ENCODE measurements at places on chromosomes 16 and 17. TPM values are rescaled to one million over a fixed set of nuclear protein-coding genes. Genes with fewer than 3 reads are reported as not detected.

GRCh38 chr16:71626018-71626857, at the start of gene MARVELD3:
MARVELD3 (plus strand) TSS chr16:71626184; CDS start chr16:71626230, 46 bp downstream.
- no peak within 1 kb of the TSS for H3K27ac ChIP-seq
- no peaks in the 10 kb centered on the region for H3K36me3 ChIP-seq
- no peak within 1 kb of the TSS for H3K4me3 ChIP-seq

- no peaks in the 10 kb centered on the region for H3K36me3 ChIP-seq
- no peaks in the 10 kb centered on the region for H3K4me1 ChIP-seq
- DNase-seq, result no peak
- H3K27me3 ChIP-seq, result no peaks in the 10 kb centered on the region
Observed at GRCh38 chr16:55390630-55391237, 66.7 kb downstream of the IRX6 start.

DNA sequence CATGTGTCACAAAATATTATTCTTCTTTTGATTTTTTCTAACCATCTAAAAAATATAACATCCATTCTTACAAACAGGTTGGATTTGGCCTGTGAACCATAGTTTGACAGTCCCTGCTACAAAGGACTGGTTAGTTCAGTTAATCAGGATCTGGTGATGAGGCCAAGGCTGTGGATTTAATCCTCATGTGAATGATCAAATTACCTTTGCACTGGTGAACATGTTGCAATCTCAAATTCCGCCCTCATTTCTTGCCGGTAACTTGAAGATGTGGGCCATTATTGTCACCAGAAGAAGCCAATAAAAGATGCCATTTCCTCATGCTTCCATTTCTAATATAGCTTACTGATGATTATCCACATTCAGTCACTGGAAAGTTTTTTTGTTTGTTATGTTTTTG, 35.3 kb upstream of the YPEL2 start:
- H3K27me3 ChIP-seq, result no peaks in the 10 kb centered on the region
- peaks cover 6% of the 10 kb centered on the region for H3K4me1 ChIP-seq
- DNase-seq, result no peak
- no peak overlapping the region for H3K4me3 ChIP-seq
- no peak overlapping the region for H3K27ac ChIP-seq

- no peaks in the 10 kb centered on the region for H3K36me3 ChIP-seq
- peak; percentile 53 for DNase-seq
- H3K4me3 ChIP-seq, result no peak overlapping the region
Observed at GRCh38 chr17:55601874-55602364, 90.7 kb upstream of the SMIM36 start.

DNA sequence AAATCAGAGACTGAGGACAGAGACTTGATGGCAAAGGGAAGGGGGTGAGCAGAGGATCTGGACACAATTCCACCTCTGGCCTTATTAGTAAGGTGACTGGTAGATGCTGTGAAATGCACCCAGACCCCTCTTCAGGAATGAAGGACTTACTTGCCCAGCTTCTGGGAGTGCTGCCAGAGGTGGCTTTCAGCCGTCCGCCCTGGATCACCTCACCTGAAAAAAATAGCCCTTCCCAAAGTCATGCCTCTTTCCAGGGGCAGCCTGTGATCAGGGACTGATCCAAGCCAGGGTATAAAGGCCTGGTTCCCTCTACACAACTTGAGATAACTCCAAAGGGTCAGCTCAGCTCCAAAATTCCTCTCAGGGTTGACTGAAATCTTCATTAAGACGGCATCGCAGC, 20.4 kb upstream of the TMEM220 start:
- H3K27ac ChIP-seq, result no peak overlapping the region
- H3K4me3 ChIP-seq, result no peak overlapping the region
- DNase-seq, result no peak
- H3K36me3 ChIP-seq, result no peaks in the 10 kb centered on the region
- H3K27me3 ChIP-seq, result no peaks in the 10 kb centered on the region

- H3K27ac ChIP-seq, result no peak overlapping the region
- H3K4me1 ChIP-seq, result peaks cover 49% of the 10 kb centered on the region
- no peak for DNase-seq
- no peak overlapping the region for H3K4me3 ChIP-seq
- no peaks in the 10 kb centered on the region for H3K36me3 ChIP-seq
Observed at GRCh38 chr17:50153650-50154575, 3.4 kb upstream of the PPP1R9B start.

GRCh38 chr17:78718575-78719208, 63.4 kb downstream of the CYTH1 start:
- peaks cover 71% of the 10 kb centered on the region for H3K4me1 ChIP-seq
- peaks cover 5% of the 10 kb centered on the region for H3K36me3 ChIP-seq
- H3K4me3 ChIP-seq, result no peak overlapping the region
- no peaks in the 10 kb centered on the region for H3K27me3 ChIP-seq
- peak overlapping the region; percentile 63 for H3K27ac ChIP-seq

- no peak overlapping the region for H3K27ac ChIP-seq
- no peak for DNase-seq
- no peak overlapping the region for H3K4me3 ChIP-seq
- H3K27me3 ChIP-seq, result no peaks in the 10 kb centered on the region
- no peaks in the 10 kb centered on the region for H3K36me3 ChIP-seq
Observed at GRCh38 chr16:85359147-85359822, 247.0 kb upstream of the CIBAR2 start.

- H3K27ac ChIP-seq, result no peak overlapping the region
- no peaks in the 10 kb centered on the region for H3K27me3 ChIP-seq
- peaks cover 81% of the 10 kb centered on the region for H3K36me3 ChIP-seq
- no peak overlapping the region for H3K4me3 ChIP-seq
- H3K4me1 ChIP-seq, result peaks cover 23% of the 10 kb centered on the region
Observed at GRCh38 chr17:78822552-78822951, 18.1 kb downstream of the USP36 start.

PROCA1 gene
- 0.31 TPM for polyA plus RNA-seq

GRCh38 chr17:40337351-40337750, 27.2 kb downstream of the GJD3 start:
- no peak overlapping the region for H3K4me3 ChIP-seq
- DNase-seq, result no peak
- H3K27ac ChIP-seq, result peak overlapping the region; percentile 78
- no peaks in the 10 kb centered on the region for H3K27me3 ChIP-seq
- H3K4me1 ChIP-seq, result peaks cover 87% of the 10 kb centered on the region

DNA sequence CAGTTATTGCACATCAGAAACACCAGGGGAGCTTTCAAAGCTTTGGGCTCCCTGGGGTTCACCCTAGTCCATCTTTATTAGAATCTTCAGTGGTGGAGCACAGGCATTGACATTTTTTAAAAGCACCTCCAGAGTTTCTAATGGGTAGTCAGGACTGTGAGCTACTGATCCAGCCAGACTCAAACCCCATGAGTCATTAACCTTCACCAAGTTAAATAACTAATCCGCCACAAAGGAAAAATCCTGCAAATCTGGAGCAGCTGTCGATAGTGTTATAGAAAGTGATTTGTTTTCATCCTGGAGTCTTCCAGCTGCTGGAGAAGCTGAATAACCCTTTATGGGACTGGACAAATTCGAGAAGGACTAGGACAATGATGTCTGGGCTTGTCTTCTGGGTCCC, 93.2 kb upstream of the PIRT start:
- no peak overlapping the region for H3K4me3 ChIP-seq
- no peak overlapping the region for H3K27ac ChIP-seq
- no peak for DNase-seq
- no peaks in the 10 kb centered on the region for H3K4me1 ChIP-seq
- H3K36me3 ChIP-seq, result no peaks in the 10 kb centered on the region

DNA sequence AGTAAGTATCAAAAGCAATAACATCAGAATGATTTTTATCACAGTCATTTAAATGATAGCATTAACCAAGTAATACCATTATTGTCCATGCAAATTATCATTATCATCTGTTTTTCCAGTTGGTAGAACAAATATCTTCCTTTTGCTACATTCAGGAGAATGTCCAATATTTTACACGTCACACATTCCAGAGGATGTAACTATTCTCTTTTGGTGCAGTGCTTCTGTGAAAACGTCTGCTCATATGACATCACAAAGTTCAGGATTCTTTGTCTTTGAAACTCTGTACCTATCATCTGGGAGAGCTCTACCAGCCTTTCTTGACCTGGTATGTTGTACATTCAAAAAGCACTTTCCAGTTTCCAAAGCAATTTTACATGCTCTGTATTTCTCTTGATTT, 40.2 kb upstream of the PITPNM3 start:
- H3K4me1 ChIP-seq, result peaks cover 38% of the 10 kb centered on the region
- H3K4me3 ChIP-seq, result no peak overlapping the region
- H3K36me3 ChIP-seq, result peaks cover 30% of the 10 kb centered on the region
- H3K27ac ChIP-seq, result no peak overlapping the region
- no peak for DNase-seq
- no peaks in the 10 kb centered on the region for H3K27me3 ChIP-seq

- peaks cover 48% of the 10 kb centered on the region for H3K4me1 ChIP-seq
- H3K4me3 ChIP-seq, result no peak overlapping the region
- H3K36me3 ChIP-seq, result peaks cover 18% of the 10 kb centered on the region
- no peak for DNase-seq
- H3K27me3 ChIP-seq, result no peaks in the 10 kb centered on the region
Observed at GRCh38 chr17:64095144-64095882, 34.6 kb downstream of the ERN1 start.

DNA sequence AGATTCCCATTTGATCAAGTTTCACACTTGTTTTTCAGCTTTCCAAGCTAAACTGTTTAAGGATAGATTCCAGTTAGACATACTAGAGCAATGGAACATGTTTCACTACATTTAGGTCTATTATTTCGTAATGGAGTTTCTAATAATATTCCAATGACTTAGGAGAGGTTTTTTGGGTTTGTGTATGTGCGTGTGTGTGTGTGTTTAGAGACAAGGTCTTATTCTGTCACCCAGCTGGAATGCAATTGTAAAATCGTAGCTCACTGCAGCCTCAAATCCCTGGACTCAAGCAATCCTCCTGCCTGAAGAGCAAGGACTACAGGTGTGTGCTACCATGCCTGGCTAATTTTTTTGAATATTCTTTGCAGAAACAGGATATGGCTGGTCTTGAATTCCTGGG, 426.3 kb downstream of the ZFHX3 start:
- no peak overlapping the region for H3K4me3 ChIP-seq
- no peaks in the 10 kb centered on the region for H3K27me3 ChIP-seq
- H3K36me3 ChIP-seq, result no peaks in the 10 kb centered on the region
- no peak overlapping the region for H3K27ac ChIP-seq

GPR179 gene
- not detected for polyA plus RNA-seq

ABAT gene
- polyA plus RNA-seq, result 7.2 TPM

GRCh38 chr17:309361-309888, 43.2 kb downstream of the RPH3AL start:
- no peaks in the 10 kb centered on the region for H3K27me3 ChIP-seq
- H3K36me3 ChIP-seq, result no peaks in the 10 kb centered on the region
- no peak overlapping the region for H3K27ac ChIP-seq
- no peaks in the 10 kb centered on the region for H3K4me1 ChIP-seq
- DNase-seq, result no peak

DDX5 gene
- 642 TPM for polyA plus RNA-seq

GRCh38 chr16:67246081-67246755, 1.1 kb downstream of the FHOD1 start:
- DNase-seq, result peak; percentile 85
- peaks cover 24% of the 10 kb centered on the region for H3K27me3 ChIP-seq
- peak overlapping the region; percentile 71 for H3K4me3 ChIP-seq
- peaks cover 66% of the 10 kb centered on the region for H3K4me1 ChIP-seq
- H3K36me3 ChIP-seq, result no peaks in the 10 kb centered on the region

DNA sequence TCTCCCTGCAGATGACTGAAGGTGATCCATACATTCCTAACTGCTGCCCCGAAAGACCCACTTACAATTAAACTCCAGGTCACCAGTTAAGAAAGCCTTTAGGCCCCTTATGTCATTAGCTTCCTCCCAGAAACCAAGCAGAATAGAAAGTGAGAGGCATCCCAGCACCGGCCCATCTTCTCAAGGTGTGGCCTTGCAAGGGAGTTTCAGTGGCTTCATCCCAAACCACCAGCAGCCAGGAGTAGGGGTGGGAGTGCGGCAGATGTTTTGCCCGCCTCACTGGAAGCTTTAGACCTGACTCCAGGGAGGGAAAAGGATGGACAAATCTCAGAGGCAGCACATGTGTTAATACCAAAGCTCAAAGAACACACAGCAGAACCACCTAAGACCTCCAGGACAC, 5.1 kb downstream of the ZFHX3 start:
- no peak overlapping the region for H3K4me3 ChIP-seq
- no peaks in the 10 kb centered on the region for H3K36me3 ChIP-seq
- H3K4me1 ChIP-seq, result peaks cover 12% of the 10 kb centered on the region
- no peaks in the 10 kb centered on the region for H3K27me3 ChIP-seq
- DNase-seq, result no peak
- H3K27ac ChIP-seq, result no peak overlapping the region

MMD gene
- 4.6 TPM for polyA plus RNA-seq

MRPL27 gene
- polyA plus RNA-seq, result 36.8 TPM

GPRC5C gene
- 0.47 TPM for polyA plus RNA-seq

GRCh38 chr16:3824121-3824795, 56.3 kb downstream of the CREBBP start:
- DNase-seq, result no peak
- H3K36me3 ChIP-seq, result peaks cover 36% of the 10 kb centered on the region
- H3K4me1 ChIP-seq, result peaks cover 6% of the 10 kb centered on the region
- H3K4me3 ChIP-seq, result no peak overlapping the region
- no peaks in the 10 kb centered on the region for H3K27me3 ChIP-seq
- no peak overlapping the region for H3K27ac ChIP-seq

FGF11 gene
- polyA plus RNA-seq, result 0.86 TPM

ALOXE3 gene
- polyA plus RNA-seq, result not detected

LGALS3BP gene
- polyA plus RNA-seq, result 33.4 TPM

TMC8 gene
- polyA plus RNA-seq, result 13.3 TPM

SLC13A2 gene
- polyA plus RNA-seq, result not detected

DNA sequence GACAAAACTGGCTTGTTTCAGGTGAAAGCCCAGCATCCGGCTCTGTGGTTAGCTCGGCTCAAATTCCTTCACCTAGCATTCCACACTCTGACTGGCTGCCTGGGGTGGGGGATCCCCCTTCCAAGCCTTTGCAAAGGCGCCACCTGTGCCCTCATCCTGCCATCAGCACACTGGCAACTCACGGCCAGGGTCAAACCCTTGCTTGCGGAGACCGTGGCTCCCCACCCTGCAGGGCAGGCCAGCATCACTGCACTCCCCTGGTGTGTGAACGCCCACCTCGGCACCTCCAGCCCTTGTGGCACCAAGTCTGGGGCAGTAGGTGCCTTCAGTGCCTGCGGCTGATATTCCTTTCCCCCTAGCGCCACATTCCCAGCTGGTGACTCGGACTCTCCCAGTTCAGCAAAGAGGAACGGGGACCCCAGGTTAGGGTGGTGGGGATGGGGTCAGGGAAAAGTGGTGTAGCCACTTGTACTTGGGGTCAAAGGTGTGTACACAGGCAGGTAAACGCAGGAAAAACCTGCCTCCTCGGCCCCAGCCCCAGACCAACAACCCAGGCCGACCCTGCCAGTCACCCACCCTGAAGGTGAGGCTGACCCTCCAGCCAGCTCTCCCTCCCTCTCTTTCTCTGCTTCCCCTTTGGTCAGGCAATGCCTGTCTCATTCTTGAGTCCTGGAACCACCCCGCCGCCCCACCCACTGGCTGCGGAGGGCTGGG, 1.1 kb downstream of the FLII start:
- no peaks in the 10 kb centered on the region for H3K27me3 ChIP-seq
- peaks cover 50% of the 10 kb centered on the region for H3K4me1 ChIP-seq
- peaks cover 43% of the 10 kb centered on the region for H3K36me3 ChIP-seq

GRCh38 chr17:81499601-81499970, 13.0 kb downstream of the ACTG1 start:
- no peak overlapping the region for H3K4me3 ChIP-seq
- H3K4me1 ChIP-seq, result no peaks in the 10 kb centered on the region
- no peak overlapping the region for H3K27ac ChIP-seq
- H3K27me3 ChIP-seq, result peaks cover 9% of the 10 kb centered on the region

AANAT gene
- polyA plus RNA-seq, result not detected

MAF gene
- polyA plus RNA-seq, result 0.03 TPM

SHPK gene
- 4.3 TPM for polyA plus RNA-seq

SUZ12 gene
- 7.9 TPM for polyA plus RNA-seq
